ENCODE measurements at places on chromosomes 4 and X.
A peak's percentile ranks its signal among the peaks of the same experiment; 100 is the strongest.

DNA sequence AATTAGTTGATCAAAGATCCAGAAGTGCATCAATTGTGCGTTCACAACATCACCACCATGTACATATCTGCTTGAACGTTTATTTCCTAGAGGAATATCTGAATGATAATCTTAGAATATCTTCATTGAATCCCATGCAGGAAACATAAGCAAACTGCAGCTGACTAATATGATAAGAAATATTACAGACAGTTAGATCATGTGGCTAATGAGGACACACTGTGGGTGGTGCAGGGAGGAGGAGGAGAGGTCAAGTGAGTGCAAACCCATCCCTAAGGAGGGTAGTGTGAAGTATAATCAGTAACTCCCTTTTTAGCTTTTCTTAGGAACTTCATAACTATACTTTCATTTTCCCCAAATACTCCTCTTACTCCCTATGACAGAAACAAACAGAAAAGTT lies 58.3 kb upstream of the HPGD start:
- DNase-seq: no peak

DNA sequence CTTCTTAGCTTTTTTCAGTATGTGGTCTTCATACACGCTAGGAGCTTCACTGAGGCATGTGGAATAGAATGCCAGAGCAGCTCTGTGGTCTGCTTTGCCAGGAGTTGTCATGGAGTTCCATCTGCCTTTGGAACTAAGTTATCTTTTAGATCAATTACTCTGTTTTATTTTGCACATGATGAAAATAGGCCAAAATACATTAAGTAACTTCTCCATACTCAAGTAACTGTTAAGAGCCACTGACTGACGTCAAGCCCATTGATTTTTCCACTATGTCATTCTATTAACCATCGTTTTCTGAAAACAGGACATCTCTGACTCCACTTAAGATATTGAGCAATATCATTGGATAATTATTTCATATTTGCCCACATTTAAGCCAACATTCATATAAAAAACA lies 415.1 kb upstream of the MAD2L1 start:
- DNase-seq: no peak

- peak; percentile 35 for DNase-seq
Measured at GRCh38 chr4:56684320-56685050, 3.4 kb upstream of the HOPX start.

DNA sequence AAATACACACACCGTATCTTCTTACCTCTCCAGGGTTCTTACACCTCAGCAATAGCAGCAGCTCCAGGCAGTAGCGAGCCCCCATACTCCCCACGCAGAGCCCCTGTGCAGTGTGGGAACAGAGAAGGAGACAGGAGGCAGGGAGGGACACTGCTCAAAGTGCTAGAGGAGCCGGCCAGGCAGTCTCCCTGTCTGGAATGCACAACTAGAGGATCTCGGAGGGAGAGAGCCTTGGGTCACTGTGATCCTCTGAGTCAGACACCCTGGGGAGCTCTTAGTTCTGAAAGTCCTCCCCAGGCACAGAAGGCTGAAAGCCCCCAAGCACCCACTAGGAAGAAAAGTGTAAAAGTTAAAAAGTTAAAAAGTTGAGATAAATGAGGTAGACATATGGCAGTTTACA lies 16.0 kb downstream of the AMELX start:
- peak; percentile 50 for DNase-seq

- DNase-seq: no peak
Measured at GRCh38 chr4:133891011-133891410, 310.6 kb downstream of the PABPC4L start.

DNA sequence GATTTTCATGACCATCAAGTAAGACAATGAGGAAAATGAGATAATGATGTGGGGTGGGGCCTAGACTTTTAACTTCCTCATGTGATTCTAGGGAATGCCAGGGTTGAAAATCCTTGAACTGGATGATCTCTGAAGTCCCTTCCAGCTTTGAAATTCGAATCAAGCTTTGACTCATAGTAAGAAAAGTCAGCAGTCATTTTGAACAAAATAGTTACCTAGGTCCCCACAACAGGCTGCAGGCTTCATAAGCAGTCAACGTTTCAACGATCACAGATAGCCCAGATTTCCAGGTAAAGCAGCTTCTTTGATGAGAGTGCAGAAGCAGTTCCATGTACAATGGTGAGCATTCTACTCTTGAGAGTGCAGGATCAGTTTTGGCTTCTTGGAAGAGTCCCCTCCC lies 93.7 kb downstream of the GRIA3 start:
- no peak for DNase-seq

GRCh38 chr4:55947912-55948725 lies 626 bp upstream of the CEP135 start:
- peak; percentile 97 for DNase-seq

GRCh38 chrX:13694359-13694758 lies 5.4 kb downstream of the RAB9A start:
- DNase-seq: peak; percentile 37

All from EH (cell line).